Osteoblast (primary cell): ENCODE measurements at places on chromosomes 11 and 22. TPM values are rescaled to one million over a fixed set of nuclear protein-coding genes. Genes with fewer than 3 reads are reported as not detected.

DNA sequence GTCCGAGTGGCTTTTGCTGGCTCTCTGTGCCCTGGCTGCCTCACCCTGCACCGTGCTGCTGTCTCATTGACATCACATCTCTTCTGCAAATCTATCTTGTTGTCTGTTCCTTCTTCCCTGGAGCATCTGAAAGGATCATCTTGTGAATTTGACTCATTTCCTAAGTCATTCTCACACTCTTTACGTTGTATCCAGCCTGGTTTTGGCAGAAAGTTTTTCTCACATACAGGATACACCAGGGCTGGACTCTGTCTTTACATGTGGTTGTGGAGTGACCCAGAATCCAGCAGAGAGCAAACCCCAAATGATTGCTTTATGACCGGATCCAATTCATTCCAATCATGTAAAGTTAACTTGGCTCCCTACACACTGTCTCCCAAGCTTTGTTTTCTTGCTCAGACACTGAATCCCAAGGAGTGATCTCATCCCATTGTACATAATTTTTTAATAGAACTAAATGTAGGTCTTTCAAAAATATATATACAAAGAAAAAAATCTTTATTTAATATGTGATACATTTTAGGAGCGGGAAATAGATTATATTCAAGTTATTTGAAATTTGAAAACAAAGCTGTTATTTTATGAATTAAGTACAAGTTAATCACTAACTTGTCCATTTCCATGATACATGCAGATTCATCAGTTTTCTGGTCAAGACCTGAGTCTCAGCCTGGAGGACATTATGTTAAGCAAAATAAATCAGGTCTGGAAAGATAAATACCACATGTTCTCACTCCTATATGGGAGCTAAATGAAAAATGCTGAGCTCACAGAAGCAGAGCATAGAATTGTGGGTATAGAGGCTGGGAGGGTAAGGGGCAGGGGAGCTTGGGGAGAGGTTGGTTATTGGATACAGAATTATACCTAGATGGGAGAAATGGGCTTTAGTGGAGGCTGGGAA, 2.9 kb upstream of the RFPL1 start:
- no peak for DNase-seq

- DNase-seq = no peak
Observed at GRCh38 chr11:28699701-28700100, 591.5 kb downstream of the METTL15 start.

- peak; percentile 85 for DNase-seq
Observed at GRCh38 chr11:34331329-34331728, 26.5 kb downstream of the ABTB2 start.

GRCh38 chr22:37229012-37229804, 14.9 kb downstream of the RAC2 start:
- DNase-seq = peak; percentile 96

DNA sequence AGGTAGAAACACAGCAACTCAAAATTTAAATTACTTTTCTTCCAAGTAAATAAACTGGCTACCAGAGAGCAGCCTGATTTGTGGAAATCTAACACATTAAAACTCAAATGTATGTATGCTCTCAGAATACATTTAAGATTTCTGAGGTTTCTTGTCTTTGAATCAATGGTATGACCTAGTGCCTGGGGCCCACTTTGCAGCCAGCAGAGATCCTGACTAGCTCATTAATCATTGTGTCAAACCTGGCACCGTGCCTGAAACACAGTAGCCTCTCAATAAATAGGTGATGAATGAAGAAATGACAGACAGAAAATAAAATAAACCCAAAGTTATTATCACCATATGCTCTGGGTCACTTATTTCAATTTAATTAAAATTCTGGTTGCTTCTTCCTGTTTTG, 176.2 kb upstream of the FAT3 start:
- DNase-seq = no peak

- no peak for DNase-seq
Observed at GRCh38 chr11:91209306-91209705, 986.5 kb upstream of the CHORDC1 start.

- no peak for DNase-seq
Observed at GRCh38 chr22:36305813-36306212, 52.9 kb downstream of the APOL1 start.

HEPACAM gene
- under 0.01 TPM in 1 of 2 replicates, not detected in the other for total RNA-seq

FDXACB1 gene
- 1.4 and 1.5 TPM in 2 replicates for total RNA-seq
